ENCODE measurements at places on chromosomes 1 and 21. TPM values are rescaled to one million over a fixed set of nuclear protein-coding genes. Genes with fewer than 3 reads are reported as not detected.

- peaks cover 20% of the 10 kb centered on the region for H3K4me1 ChIP-seq
- no peak for DNase-seq
- H3K27ac ChIP-seq: no peak overlapping the region
- H3K4me3 ChIP-seq: no peak overlapping the region
- H3K27me3 ChIP-seq: no peaks in the 10 kb centered on the region
Observed at GRCh38 chr1:230138561-230139239, 71.7 kb downstream of the GALNT2 start.

- no peaks in the 10 kb centered on the region for H3K36me3 ChIP-seq
- H3K27me3 ChIP-seq: no peaks in the 10 kb centered on the region
- no peak overlapping the region for H3K27ac ChIP-seq
- no peaks in the 10 kb centered on the region for H3K4me1 ChIP-seq
- DNase-seq: no peak
Observed at GRCh38 chr1:20678599-20678998, 17.4 kb upstream of the DDOST start.

GRCh38 chr1:5444396-5444795, 547.8 kb downstream of the NPHP4 start:
- H3K36me3 ChIP-seq: no peaks in the 10 kb centered on the region
- H3K4me3 ChIP-seq: no peak overlapping the region
- H3K27me3 ChIP-seq: no peaks in the 10 kb centered on the region
- H3K4me1 ChIP-seq: no peaks in the 10 kb centered on the region
- DNase-seq: no peak

DNA sequence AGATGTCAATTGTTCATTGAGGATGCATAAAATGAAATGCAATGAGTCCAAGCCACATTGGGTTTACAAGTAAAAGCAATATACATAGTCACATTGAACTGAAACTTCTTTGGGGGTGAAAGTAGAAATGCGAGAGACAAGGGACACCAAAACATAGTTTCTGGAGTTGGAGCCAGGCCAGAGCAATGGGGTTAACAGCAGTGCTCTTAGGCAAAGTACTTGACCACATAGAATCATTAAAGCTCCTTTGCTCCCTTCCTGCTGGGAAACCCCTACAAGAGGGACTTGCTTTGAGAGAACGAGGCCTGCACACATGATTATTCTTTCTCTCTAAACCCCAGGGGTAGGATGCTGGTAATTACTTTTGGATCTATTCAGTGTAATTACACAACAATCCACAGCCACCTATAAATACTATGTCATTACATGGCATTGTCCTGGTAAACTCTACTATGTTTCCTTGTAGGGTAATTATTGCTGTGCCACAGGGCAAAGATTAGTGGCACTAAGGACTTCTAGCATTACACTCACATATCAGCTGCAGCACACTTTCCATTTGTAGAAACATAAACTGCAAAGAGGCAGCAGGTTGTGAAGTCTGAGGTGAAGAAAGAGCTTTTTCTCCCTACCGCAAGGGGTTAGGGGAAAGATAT, 421.6 kb upstream of the PBX1 start:
- no peak for DNase-seq
- H3K27ac ChIP-seq: no peak overlapping the region
- H3K27me3 ChIP-seq: no peaks in the 10 kb centered on the region
- no peaks in the 10 kb centered on the region for H3K36me3 ChIP-seq

- H3K36me3 ChIP-seq: no peaks in the 10 kb centered on the region
- no peak for DNase-seq
- peaks cover 10% of the 10 kb centered on the region for H3K4me1 ChIP-seq
- no peaks in the 10 kb centered on the region for H3K27me3 ChIP-seq
- H3K4me3 ChIP-seq: no peak overlapping the region
- H3K27ac ChIP-seq: no peak overlapping the region
Observed at GRCh38 chr1:153616917-153617311, 789 bp upstream of the S100A14 start.

DNA sequence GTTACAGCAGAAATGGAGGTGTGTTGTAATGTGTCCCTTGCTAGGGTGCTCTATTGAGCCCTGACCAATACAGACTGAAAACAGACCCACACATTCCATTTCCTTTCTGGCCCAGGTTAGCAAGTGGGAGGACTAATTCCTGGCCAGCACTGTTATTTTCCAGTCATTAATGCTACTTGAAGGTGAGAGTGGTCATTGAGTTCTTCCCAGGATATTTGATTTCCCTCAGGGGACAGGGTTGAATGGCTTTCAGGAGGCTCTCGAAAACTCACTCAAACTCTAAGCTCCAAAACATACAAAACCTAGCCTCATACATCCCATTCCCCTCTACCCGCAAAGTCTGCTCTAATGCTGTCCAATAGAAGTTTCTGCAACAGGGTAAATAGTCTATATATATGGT, 6.2 kb downstream of the LRRC52 start:
- H3K36me3 ChIP-seq: no peaks in the 10 kb centered on the region
- H3K4me3 ChIP-seq: no peak overlapping the region
- DNase-seq: no peak
- no peaks in the 10 kb centered on the region for H3K4me1 ChIP-seq
- H3K27ac ChIP-seq: no peak overlapping the region
- H3K27me3 ChIP-seq: peaks cover 3% of the 10 kb centered on the region

DNA sequence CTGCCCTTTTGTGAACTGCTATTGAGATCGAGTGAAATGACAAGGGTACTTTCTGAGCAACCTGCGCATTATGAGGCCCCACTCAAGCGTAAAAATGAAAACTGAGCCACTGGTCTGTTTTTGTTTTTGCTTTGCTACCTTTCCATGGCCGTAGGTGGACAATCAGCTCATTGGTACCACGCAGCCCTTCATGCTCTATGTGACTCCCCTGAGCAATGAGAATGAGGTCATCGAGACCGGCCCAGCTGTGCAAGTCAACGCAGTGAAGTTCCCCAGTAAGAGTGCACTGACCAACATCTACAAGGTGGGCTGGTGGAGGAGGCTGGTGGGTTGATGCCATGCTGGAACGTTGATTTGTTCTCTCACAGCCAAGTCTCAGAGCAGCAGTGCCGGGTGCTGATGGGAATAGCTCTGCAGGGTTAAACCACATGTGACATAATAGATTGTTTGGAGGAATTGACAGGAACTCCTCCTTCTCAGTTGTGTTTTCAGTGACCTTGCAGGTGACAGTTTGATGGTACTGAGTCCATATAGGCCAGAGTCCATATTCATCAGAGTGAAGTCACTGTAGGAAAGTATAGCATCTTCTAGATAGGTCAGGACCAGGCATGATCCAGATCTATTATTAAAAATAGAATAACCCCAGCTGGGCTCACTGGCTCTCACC, 170.3 kb downstream of the VPS13D start:
- DNase-seq: no peak
- H3K27ac ChIP-seq: no peak overlapping the region
- H3K27me3 ChIP-seq: no peaks in the 10 kb centered on the region

DNA sequence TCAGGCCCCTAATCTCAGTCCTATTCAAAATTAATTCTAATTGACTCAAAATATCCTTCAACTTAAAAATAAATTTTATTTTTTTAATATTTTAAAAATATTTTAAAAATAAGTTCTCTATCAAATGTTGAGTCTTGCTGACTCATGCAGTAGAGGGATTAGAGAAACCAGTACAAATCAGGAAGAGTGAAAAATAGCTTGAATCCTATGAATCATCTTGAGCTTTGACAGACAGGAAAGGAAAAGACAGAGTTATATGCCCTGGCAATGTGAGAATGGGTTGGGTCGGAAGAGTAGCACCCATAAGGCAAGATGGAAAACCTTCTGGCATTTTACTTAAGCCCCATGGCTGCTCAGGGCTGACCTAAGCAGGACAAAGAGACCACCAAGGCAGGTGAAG, 346.6 kb upstream of the RUNX1 start:
- DNase-seq: no peak
- H3K4me3 ChIP-seq: no peak overlapping the region
- H3K27me3 ChIP-seq: no peaks in the 10 kb centered on the region

DNA sequence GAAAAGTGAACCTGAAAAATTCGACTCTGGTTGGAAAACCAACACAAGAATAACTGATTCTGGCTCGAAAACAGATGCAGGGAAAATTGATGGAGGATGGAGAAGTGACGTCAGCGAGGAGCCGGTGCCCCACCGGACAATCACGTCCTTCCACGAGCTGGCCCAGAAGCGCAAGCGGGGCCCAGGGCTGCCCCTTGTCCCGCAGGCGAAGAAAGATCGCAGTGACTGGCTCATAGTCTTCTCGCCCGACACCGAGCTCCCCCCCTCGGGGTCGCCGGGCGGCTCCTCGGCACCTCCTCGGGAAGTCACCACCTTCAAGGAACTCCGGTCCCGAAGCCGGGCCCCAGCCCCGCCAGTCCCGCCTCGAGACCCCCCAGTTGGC, 1.9 kb downstream of the RUSC1 start:
- DNase-seq: peak; percentile 32
- H3K4me3 ChIP-seq: peak overlapping the region; percentile 99
- peaks cover 24% of the 10 kb centered on the region for H3K36me3 ChIP-seq
- peaks cover 7% of the 10 kb centered on the region for H3K27me3 ChIP-seq

DNA sequence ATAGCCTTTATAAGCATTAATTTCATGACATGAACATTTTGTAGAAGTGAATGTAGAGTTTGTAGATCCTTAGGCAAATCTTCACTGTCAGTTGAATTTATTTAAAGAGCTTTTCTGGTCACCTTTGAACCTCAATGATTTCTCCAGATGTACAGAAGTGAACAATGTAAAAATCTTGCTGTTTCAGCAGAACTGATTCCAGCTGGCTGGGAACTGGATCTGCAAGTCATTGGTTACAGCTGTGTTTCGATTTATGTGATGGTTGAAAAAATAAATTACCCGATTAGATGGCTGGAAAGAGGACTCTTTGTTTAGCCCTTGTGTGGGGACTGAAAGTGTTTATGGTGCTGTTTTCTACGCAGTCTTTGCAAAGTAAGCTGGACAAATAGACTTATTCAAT, 849.8 kb downstream of the USP25 start:
- H3K36me3 ChIP-seq: no peaks in the 10 kb centered on the region
- no peaks in the 10 kb centered on the region for H3K4me1 ChIP-seq
- no peaks in the 10 kb centered on the region for H3K27me3 ChIP-seq

- peak overlapping the region; percentile 83 for H3K27ac ChIP-seq
- peak overlapping the region; percentile 32 for H3K4me3 ChIP-seq
- no peaks in the 10 kb centered on the region for H3K36me3 ChIP-seq
- DNase-seq: no peak
Observed at GRCh38 chr1:10979483-10979920, 33.0 kb upstream of the TARDBP start.

- no peaks in the 10 kb centered on the region for H3K36me3 ChIP-seq
- DNase-seq: no peak
- H3K4me3 ChIP-seq: no peak overlapping the region
- 0 out of 2 replicates have a peak, but pooled peaks cover 2% of the 10 kb centered on the region for H3K27me3 ChIP-seq
- H3K4me1 ChIP-seq: peaks cover 28% of the 10 kb centered on the region
Observed at GRCh38 chr1:226945858-226946245, 5.8 kb downstream of the COQ8A start.

DNA sequence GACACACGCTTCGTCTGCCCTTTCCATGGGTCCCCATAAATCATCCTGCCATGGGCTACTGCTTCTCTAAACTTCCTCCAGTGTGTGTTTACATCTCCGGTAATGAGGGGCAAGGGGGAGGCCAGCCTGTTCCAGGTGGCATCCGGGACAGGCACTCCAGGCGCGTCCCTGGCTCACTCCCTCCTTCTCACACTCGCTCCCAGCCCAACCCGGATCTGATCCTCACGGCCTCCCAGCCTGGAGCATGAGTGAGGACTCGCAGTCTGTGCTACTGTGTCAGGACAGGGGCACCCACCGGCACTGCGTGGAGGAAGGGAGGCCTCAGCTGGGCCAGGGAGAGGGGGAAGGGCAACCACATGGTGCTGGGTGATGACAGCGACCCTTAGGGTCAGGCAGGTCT, 225.4 kb downstream of the TRABD2B start:
- no peaks in the 10 kb centered on the region for H3K36me3 ChIP-seq
- H3K4me3 ChIP-seq: no peak overlapping the region
- H3K27ac ChIP-seq: no peak overlapping the region

The LGR6 gene
- total RNA-seq: 0.66 TPM

The RIPPLY3 gene
- total RNA-seq: 2.6 TPM

The SYF2 gene
- 24.6 TPM for total RNA-seq

The LDLRAD1 gene
- not detected for total RNA-seq

The RER1 gene
- 50.9 TPM for total RNA-seq

The S100A14 gene
- not detected for total RNA-seq

The RNU1-4 gene
- not detected for total RNA-seq

The TFF2 gene
- not detected for total RNA-seq

The KRTAP11-1 gene
- not detected for total RNA-seq

The DCST2 gene
- total RNA-seq: not detected

The MAP3K21 gene
- 40.1 TPM for total RNA-seq

The TLCD4 gene
- total RNA-seq: 3.5 TPM

The RBP7 gene
- 3.2 TPM for total RNA-seq

The MSH4 gene
- total RNA-seq: 0.24 TPM

Measured in GM23338 (cell line).